Stimulated activated CD4-positive, alpha-beta T cell treated with anti-CD3 and anti-CD28 coated beads, Interleukin-12 subunit alpha, Interleukin-12 subunit beta, amount 100 ng/mL, for 24 hours (primary cell): ENCODE measurements at places on chromosomes 1 and 21.

DNA sequence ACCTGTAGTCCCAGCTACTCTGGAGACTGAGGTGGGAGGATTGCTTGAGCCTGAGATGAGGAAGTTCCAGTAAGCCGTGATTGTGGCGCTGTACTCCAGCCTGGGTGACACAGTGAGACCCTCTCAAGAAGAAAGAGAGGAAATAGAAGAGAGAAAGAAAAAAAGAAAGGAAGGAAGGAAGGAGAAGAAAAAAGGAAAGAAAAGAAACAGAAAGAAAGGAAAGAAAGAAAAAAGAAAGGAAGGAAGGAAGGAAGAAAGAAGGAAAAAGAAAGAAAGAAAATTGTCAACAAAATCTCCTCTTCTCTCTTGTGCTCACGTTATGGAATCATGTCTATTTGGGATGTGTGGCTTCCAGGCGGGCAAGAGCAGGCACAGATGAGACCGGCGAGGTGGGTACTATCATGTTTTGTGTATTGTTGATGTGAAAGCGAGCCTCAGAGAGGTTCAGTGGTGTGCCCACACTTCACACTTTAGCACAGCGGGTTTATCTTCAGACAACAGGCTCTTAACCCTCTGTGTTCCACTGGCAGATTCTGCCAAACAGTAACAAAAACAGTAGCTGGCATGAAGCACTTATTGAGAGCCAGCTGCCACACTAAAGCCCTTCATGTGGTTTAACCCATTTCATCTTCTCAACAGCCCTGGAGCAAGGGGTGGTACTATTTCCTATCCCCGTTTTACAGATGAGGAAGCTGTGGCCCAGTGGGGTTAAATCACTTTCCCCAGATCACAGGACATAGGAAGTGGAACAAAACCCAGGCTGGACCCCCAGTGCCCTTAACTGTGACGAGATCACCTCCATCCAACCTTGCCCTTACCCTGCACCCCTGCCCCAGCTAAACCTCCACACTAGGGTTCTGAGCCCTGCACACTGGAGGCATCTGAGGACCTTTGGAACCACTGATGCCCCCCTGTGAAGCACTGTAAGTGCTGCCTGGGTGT lies 94.7 kb upstream of the TARDBP start:
- no peak for DNase-seq

DNA sequence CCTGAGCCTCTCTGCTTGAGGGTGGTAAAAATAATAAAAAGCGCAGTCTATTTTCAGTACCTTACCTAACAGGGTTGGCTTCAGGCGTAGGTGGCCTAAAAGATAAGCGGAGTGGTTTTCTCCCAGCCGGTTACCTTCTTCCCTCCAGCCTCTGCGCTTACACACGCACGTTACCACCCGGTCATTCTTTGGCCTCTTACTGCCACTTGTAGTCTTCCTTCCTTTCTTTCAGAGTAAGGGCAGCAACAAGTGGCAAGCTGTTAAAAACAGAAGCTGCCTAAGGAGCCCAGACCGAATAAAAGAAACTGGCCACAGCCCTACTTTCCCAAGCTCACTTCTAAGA lies 35.4 kb downstream of the CLCA1 start:
- DNase-seq: no peak

DNA sequence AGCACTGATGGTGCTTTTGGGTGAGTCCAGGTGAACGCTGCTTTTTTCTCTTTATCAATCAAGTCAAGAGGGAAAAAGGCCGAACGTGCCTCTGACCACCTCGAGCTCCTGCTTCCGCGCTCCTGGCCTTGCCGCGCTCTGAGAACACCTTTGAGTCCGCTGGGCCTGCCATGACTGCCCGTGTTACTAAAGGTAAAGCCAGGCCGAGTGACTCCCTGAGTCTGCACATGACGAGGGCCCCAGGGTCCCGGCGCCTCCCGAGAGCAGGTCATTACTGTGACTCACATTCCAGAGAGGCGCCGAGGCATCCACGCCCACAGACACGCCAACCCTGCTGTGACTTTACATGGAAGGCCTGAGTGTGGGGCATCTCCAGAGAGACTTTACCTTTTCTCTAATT lies 11.1 kb downstream of the POFUT2 start:
- DNase-seq: no peak

- DNase-seq: no peak
Measured at GRCh38 chr1:201206176-201206575, 15.6 kb downstream of the IGFN1 start.

DNA sequence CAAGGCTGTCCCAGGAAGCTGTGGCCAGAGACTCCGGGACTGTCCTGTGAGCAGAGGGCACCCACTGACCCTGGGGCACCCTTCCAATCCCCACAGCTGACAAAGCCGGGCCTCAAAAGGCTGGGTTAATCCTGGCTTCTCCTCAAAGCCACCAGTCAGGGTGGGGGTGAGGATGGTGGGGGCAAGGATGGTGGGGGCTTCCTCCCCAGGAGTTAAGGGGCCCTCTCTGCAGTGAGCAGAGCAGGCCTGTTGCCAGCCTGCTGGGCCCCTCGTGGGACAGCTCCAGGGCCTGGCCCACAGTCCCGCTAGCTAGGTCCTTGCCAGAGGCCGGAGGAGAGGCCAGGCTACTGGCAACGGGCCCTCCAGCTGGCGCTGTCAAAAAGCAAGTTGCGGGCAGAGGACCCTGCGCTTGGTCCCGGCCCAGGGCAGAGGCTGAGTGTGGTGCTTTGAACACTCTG lies 37.9 kb upstream of the CCDC27 start:
- no peak for DNase-seq
